ENCODE measurements at places on chromosomes 3 and 15.

DNA sequence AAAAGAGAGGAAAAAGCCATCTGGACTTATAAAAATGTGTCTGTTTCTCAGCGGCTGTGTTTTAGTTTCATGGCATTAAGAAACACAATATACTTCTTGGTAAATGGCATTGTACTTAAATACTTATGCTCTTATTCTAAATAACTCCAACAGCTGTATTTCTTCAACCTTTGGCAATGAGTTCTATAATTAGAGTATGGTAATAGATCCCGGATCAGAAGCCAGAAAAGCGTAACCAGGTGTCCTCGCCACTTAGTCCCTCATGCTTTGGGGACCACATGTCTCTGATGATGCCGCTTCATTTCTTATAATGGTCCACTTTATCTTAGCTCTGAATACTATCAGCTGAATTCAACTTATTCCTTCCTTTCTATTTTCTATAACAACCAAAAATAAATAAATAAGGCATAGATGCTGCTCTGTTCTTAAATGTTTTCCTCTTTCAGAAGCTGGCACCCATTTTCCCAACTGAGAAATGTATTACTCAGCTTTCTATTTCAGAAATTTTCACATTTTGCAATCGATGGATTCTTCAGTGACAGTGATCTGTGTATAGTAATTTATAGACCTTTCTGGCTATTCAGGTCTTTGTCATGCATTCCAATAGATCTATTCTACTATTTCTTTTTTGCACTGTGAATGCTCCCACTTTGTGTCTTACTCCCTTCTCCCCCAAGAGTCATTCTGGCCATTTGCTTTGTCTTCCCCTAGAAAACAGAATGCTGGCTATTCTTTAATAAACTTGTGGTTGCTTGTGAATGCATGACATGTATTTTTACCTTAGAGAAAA lies 87.6 kb upstream of the KBTBD8 start:
- no peak for DNase-seq

DNA sequence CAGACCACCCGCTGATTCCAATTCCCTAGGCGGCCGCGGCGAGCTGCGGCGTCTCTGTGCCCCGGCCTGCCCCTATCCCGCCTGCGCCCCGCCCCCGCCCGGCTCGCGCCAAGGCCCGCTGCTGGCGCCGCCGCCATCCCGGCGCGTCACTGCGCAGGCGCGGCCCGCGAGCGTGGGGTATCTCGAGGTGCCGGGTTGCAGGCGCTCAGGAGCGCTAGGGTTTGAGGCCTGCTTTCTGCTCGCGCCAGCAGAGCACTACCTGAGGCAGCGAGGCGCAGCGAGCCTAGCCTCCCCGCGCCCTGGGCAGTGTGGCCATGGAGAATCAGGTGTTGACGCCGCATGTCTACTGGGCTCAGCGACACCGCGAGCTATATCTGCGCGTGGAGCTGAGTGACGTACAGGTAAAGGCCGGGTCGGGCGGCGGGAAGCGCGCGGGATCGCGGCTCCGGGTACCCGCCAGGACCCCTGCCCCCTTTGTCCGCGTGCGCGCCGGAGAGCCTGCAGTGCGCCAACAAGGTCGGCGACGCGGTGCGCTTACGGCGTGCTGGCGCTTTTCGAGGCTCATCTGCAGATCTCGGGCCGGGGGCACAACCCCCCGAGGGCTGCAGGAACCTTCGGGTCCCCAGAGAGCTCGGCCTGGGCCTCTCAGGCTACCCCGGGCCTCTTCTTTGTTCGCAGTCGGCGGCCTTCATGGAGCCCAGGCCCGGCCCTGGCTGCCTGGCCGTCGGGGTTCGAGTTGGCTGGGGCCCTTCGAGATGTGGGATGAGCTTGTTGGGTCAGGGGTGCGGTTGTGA lies at the start of gene HACD3:
Gene HACD3 (plus strand): TSS at position 146 of the 794 bp plus-strand sequence. CDS start 169 bp downstream, at position 315.
- peak; percentile 80 for DNase-seq

DNA sequence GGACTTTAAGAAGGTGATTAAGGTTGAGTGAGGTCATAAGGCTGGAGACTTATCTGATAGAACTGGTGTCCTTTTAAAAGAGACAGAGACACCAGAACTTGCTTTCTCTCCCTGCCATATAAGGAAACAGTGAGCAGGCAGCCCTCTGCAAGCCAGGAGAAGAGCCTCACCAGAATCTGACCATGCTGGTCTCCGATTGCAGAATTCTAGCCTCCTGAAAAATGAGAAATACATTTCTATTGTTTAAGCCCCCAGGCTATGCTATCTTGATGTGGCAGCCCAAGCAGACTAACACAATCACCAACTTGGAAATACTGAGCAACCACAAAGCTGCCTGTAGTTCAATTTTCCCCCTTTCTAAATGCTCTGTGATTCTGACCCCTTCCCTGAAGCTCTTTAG lies 161.4 kb upstream of the RARB start:
- no peak for DNase-seq

- DNase-seq, result no peak
These were observed 74.7 kb downstream of the PPARG start for GRCh38 chr3:12363397-12364195.

DNA sequence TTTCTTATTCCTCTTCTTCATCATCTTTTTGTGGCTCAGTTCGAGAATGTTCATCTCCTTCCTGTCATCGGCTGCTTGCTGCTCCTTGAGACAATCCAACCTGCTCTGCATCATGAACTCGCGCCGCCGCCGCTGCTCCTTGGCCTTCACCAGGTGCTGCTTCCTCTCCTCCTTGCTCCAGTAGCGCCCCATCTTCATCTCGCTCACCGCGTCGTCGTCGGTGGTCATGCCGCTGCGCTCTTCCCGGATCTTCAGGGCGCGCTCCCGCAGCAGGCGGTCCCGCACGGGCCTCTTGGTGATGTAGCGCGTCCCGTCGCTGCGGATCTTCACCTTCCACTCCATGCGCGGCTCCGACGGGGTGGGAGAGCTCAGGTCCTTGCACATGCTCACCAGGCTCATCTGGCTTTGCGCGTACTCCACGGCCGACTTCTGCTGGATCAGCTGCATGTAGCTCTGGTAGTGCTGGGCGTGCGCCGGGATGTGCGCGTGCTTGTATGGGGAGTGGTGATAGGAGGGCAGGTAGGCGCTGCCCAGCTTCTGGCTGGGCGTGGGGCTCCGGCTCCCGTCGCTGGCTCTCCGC lies 241.2 kb downstream of the PDZRN3 start:
- DNase-seq, result no peak

DNA sequence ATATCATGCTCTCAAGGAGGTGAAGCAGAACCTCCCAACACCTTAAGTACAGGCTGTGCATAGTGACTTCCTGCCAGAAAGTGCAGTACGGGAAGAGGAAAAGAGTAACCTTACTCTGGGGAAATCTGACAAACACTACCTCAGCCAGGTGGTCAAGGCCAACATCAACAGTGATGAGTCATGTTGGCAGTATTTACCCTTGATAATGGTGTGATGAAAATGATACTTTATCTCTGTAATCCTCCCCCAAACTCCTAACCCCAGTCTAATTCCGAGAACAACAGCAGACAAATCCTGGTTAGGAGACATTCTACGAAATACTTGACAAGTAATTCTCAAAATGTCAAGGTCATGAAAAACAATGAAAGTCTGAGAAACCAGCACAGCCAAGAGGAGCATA lies 26.5 kb downstream of the ANKDD1A start:
- DNase-seq, result no peak

DNA sequence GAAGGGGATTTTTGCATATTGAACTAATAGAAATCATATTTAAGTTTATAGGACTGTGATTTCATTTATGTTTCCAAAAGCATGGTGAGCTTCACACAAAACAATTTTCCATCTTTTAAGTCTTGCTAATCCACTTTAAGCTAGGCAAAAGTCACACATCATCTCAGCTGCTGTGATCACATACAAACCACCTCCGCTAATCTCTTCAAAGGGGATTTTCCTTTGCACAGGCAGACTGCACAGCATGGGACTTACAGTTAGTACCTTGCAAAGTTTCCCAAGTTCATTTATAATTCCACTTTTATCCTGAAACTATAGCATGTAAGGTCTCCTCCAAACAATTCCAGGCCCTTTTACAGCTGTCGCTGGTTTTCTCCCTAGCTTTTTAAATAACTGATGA lies 225.1 kb upstream of the CNTN3 start:
- no peak for DNase-seq

DNA sequence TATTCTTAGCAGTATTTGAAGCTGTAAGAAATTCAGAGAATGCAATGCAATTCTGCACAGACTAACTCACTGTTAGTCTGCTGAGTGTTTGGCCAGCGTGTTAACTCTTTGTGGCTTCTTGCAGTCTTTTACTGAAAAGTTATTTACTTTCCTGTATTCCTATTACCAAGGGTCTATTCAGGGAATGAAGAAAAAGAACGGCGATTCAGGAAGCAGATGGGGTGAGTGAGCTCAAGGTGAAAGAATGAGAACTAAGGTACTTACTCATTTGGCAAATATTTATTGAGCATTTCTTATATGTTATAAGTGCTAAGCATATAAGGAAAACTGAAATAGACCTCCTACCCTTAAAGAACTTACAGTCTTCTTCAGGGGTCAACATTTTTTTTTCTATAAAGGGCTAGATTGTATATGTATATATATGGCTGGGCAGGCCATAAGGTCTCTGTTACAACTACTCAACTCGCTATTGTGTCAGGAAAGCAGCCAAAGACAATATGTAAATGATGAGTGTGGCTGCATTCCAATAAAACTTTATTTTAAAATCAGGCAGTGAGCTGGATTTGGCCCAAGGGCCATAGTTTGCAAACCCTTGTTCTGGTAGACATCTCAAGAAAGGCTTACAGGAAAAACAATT lies 271.9 kb upstream of the GADL1 start:
- DNase-seq, result no peak

- DNase-seq, result no peak
These were observed 2.1 kb downstream of the HDAC11 start for GRCh38 chr3:13482106-13482690.

- no peak for DNase-seq
These were observed 79.6 kb upstream of the SLC6A6 start for GRCh38 chr3:14322667-14323295.

DNA sequence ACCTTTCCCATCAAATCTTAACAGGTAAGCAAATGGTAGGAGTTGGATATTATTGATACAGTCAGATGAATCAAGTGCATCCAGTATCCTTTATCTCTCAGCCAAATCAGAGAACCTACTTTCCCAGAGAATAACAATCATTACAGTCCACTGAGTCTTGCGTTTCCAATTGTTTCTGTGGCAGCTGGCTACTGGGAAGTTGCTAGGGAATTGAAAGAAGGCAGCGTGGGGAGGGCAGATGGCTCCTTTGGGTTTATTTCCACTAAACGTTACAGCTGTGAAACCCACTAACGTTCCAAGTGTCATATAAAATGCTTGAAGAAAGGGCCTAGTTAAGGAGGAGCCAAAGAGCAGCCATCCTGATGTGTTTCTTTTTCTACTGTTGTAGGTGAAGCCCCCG lies 78.4 kb downstream of the WDR72 start:
- no peak for DNase-seq

DNA sequence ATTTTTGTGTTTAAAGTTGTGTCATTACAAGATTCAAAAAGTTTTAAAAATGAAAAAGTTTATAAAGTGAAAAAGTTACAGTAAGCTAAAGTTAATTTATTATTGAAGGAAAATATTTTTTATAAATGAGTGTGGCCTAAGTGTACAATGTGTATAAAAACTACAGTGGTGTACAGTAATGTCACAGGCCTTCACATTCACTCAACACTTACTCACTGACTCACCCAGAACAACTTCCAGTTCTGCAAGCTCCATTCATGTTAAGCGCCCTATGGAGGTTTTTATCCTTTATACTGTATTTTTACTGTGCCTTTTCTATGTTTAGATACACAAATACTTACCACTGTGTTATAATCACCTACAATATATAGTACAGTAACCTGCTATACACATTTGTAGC lies 76.3 kb downstream of the DTWD1 start:
- DNase-seq, result no peak

DNA sequence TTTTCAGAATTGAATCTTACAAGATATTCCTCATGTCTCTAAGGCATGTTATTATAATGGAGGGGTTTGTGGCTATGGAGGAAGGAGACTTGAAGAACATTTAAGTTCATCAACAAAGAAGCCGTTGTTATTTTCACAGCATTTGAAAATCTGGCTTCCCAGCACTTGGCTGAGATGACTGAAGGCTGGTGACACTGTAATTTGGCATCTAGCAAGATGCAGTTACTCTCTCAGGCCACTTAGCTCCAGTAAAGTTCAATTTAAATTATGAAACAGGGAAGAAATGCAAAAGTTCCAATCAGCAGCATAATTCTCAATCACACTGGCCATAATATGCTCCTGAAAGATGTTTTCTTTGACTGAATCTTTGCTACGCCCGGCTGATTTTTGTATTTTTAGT lies 139.4 kb upstream of the NUDT16 start:
- DNase-seq, result no peak

- DNase-seq, result no peak
These were observed 155.9 kb upstream of the TBL1XR1 start for GRCh38 chr3:177353140-177353539.

GRCh38 chr3:134211797-134212196 lies 38.9 kb downstream of the RYK start:
- DNase-seq, result peak; percentile 17

GRCh38 chr3:3545360-3545759 lies 253.9 kb upstream of the LRRN1 start:
- no peak for DNase-seq

DNA sequence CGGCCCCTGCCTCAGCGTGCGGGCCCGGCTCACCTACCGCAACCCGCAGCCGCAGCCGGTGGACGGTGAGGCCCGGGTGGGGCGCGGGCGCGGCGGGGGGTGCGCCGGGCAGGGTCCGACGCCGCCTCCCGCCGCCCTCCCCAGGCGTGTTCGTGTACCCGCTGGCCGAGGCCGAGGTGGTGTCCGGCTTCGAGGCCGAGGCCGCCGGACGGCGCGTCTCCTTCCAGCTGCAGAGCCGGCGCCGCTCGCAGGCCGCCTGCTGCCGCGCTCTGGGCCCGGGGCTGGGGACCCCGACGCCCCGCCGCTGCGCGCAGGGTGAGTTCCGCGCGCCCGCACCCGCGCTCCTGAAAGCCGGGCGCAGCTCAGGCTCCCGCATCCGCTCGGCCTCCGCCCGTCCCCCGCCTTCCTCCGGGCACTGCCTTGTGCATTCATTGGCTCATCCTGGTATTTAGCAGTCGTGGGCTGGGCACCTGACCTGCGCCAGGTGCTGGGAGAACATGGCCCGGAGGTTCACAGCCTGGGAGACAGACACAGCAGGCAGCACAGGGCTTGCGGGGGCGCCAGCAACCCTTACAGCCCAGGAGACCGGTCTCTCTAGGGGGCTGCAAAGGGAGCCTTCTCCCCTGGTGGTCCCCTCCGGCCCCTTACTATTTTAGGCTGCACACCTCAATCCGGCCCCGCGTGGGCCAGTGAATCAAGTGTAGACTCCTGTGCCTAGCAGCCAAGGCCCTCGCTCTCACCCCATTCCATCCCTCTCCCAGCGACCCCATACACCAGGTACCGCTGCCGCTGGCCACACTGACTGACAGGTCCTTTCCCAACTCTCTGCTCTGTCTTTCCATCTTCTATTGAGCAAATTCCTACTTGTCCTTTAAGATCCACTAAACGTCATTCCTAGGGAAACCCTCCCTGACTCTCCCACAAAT lies 1.5 kb downstream of the VWA5B2 start:
- no peak for DNase-seq

DNA sequence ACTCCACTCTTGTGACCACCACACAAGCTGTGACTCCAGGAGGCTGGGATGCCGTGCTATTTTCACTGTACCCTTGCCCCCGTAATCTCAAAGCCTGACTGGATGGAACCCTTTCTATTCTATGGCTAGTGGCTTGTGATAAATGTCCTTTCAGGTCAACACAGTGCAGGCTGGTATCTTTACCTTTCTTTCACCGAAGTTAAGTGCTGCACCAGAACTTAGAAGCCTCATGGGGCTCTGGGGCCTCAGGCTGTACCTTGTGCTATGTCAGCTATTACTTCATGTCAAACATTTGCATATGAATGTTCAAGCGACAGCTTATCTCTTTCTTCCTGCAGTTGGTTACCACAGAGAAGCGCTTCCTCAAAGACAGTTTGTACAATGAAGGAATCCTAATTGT lies 66.8 kb downstream of the RPL39L start:
- no peak for DNase-seq
